Stimulated activated CD8-positive, alpha-beta memory T cell treated with anti-CD3 and anti-CD28 coated beads, Interleukin-7, amount 100 ng/mL, for 1 hour (primary cell): ENCODE measurements at places on chromosomes 3 and 15.

GRCh38 chr3:127734754-127735473 is 62.2 kb downstream of the ABTB1 start:
- no peak for DNase-seq

DNA sequence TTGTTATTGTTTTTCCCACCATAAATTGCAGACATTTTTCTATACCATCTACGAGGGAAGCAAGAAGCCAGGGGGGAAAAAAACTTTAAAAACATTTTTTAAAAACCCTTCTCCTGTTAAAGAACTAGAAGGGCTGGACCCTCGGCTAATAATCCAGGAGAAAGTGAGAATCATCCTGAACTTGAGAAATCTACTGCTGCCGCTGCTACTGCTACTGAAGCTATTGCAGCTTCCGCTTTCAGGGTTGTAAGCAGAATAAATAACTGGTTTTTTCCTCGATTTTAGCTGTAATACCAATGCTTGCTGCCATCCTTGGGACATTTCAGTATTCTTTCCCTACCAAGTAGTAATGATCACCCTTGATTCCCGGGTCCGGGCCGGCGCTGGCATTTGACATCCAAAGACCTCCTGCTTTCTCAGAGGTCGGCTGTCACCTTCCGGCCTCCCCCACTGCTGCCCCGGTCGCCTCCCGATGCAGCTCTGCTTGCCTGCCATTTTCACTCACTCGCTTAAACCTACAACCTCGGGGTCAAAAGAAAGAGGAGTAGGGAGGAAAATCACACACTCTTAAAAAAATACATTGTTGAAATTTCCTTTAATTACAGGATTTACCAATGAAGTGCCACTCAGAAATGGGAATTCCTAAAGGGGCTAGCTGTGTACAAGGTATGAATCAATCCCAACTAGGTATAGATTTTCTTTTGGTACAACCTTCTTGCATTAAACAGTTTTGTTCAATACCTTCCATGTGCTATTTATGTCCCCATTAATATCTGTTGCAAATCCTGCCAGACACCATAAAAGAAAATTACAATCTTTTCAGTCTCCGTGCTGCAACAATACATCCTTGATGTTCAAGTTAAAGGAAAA is 674 bp upstream of the MECOM start:
- DNase-seq: no peak

DNA sequence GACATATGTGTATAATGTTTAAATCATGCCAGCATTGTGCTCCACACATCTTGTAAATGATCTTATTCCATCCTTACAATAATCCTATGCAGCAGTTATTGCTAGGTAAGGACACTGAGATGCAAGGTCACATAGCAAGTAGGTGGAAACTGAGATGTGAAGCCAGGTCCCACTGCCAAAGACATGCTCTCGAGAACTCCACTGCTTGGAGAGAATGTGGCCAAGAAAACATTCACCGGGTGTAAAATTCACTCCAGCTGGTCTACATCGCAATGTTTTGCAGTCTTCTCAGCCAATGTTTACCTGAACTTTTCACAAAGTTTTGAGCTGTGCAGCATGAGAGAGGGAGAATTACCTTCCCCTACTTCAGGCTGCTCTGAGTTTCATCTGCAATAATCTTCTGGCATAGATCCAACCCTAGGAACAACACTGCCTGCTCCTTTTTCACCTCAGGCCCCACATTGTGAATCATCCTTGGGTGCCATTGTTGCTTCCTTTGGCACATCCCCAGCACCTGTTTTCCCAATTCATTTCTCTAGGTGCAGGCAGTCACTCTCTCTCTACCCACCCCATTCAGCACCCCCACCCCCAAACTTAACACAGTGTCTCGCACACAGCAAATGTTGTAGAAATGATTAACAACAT is 53.5 kb upstream of the PRTG start:
- DNase-seq: no peak

DNA sequence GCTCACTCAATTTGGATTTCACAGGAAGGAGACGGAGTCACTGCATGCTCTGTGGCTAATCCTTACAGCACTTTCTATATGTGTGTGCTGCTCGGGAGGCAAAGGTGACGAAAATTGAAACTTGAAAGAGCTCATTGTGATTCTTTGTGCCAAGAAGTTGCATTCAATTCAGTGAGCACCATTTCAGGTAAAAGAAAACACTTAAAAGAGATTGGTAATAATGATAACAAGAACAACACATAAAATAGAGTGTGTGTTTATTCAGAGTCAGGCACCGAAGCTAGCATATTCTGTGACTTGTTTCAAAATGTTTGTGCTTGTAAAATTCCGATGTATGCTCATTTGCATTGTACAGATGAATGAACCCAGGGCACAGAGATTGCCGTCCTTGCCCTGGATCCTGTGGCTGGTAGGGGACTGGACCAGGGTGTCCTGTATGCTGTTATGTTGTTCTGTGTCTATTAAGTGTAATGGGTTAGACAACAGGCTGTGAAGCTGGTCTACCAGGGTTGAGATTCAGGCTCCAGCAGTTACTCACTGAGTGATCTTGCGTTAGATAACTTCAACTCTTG is 193.3 kb upstream of the PROK2 start:
- DNase-seq: no peak

DNA sequence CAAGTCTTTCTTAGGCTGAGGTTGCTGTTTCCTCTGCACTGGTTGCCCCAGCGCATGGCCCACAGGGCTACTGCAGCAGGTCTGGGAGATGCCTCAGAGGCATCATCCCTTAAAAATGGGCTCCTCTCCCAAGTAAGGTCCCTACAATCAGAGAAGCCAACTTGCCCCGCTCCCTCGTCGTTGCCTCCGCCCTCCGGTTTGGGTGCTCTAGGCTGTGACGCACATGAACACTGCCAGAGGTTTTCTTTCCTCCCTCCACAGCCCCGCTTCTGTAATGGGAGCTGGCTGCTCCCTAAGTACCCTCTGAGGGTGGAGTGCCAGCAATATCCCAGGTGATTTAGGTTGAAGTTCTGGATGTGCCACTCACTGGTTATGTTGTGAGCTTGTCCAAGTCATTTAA is 14.0 kb downstream of the MAGEF1 start:
- DNase-seq: no peak

- DNase-seq: no peak
Measured at GRCh38 chr3:128179484-128179819, 26.2 kb downstream of the EEFSEC start.

GRCh38 chr3:50205413-50206276 is 574 bp downstream of the SLC38A3 start:
- DNase-seq: no peak

- DNase-seq: no peak
Measured at GRCh38 chr3:9222956-9223639, 26.3 kb downstream of the SRGAP3 start.

DNA sequence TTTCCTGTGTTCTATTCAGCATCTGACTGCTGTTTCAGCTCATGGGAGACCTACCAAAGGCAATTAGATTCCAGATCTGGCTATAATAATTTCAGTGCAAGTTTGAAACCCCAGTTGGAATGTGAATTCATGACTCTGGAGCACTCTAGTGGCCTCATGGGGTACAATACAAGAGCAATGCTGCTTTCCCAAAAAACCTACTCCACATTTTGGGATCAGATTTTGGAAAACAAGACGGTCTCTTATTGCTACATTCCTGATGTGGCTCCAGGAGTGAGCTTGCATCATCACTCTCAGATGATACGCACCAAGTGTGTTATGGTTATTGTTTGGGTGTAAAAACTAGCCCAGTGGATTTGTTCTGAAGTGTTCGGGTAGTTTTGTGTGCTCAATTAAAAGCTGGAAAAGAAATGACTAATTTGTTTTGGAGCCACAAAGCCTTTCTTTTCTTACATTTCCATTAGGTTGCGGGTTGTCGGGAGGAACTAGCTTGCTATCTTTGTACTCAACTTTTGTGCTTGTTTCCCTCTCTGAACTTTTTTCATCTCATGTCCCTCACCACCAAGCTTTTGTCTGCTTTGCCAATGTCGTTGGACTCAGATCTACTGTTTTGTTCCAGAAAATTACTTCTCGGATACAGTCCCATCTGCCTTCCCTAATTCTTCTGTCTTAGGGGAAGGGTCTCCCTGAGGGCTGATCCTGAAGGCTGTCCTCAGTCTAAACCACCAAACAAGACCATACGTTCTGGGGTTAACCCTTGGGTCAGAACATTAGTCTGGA is 272.1 kb downstream of the BBX start:
- DNase-seq: no peak
